MG63 (cell line): ENCODE measurements at places on chromosomes 7 and 10. TPM values are rescaled to one million over a fixed set of nuclear protein-coding genes. Genes with fewer than 3 reads are reported as not detected.

The SLC13A1 gene
- not detected in 2 replicates for total RNA-seq

The CALN1 gene
- not detected in 2 replicates for total RNA-seq

The IFIT1 gene
- total RNA-seq, result 40.8 and 44.7 TPM in 2 replicates

The ZPBP gene
- not detected in 2 replicates for total RNA-seq

DNA sequence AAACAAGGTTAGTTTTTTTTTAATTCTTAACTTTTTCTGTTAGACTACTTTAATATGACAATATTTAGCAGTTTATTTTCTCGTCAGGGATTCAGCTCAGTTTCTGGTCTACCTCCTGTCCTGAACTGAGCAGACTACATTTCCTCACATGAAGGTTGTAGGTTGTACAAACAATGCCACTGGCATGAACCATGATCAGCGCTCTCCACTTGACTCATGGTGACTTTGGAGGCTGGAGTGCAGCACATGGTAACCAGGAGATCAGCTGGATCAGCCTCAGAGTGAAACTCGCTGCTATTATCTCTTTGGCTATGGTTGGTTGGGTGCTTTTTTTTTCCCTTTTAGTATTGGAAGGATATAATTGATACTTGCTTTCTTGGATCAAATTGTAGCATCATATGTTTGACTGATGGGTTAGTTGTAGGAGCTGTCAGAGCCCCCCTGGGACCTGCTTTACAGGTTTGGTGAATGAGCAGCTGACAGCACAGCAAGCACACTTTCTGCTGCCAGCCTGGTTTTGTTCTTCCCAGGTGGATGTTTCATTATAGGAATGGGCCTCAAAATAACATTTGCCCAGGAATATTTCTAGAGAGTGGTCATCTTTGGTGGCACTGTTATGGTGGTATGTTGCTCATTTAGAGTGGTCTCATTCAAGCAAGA is 556.4 kb downstream of the AUTS2 start:
- DNase-seq, result no peak

- DNase-seq, result no peak
These were observed 58.7 kb downstream of the HTR7 start for GRCh38 chr10:90799172-90799571.

GRCh38 chr7:158450476-158451124 is 137.0 kb downstream of the PTPRN2 start:
- DNase-seq, result no peak

GRCh38 chr10:127243490-127244272 is 47.3 kb upstream of the INSYN2A start:
- DNase-seq, result peak; percentile 25
